ENCODE measurements at places on chromosomes 16 and 17.

- no peak for DNase-seq
Observed at GRCh38 chr17:71301063-71301462, 819.8 kb upstream of the SOX9 start.

GRCh38 chr16:57143149-57143921 lies 42.5 kb downstream of the PSME3IP1 start:
- DNase-seq = no peak

GRCh38 chr17:75008373-75008772 lies 4.1 kb upstream of the MRPL58 start:
- no peak for DNase-seq

DNA sequence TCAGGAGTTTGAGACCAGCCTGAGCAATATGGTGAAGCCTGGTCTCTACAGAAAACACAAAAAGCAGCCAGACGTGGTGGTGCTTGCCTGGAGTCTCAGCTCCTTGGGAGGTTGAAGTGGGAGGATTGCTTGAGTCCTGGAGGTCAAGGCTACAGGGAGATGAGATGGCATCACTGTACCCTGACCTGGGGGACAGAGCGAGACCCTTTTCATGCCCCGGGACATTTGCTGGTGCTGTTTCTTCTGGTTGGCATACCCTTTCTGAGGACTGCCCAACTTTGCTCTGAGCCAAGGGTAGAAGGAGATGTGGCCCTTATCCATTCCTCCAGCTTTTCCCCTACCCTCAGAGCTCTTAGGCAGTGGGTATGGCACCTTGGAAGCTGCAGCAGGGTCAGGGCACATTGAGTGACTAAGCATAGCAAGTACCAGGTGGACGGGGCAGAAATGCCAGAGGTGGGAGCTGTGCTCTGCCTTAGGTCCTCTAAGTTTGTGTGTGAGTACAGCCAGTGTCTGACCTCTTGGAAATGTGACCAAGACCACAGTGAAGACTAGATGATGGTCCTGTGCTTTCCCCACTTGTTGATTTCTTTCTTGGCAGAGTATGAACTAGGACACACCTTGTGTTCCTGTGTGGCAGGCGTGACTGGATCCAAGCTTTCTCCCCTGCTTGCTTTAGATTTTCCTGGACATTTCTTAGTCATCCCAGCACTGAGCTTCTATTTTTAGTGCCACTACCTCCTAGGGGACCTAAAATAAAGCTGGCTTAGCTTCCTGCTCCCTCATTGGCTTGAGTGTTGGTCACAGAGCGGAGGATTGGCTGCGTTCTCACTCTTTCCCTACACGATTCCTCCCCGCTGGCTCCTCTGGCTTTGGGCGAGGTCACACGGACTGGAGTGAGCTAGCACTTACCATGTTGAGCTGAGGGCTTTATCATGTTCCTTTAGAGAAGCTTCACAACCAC lies 9.9 kb upstream of the EDC4 start:
- no peak for DNase-seq

GRCh38 chr17:28133562-28133970 lies 91.1 kb downstream of the NLK start:
- DNase-seq = no peak

DNA sequence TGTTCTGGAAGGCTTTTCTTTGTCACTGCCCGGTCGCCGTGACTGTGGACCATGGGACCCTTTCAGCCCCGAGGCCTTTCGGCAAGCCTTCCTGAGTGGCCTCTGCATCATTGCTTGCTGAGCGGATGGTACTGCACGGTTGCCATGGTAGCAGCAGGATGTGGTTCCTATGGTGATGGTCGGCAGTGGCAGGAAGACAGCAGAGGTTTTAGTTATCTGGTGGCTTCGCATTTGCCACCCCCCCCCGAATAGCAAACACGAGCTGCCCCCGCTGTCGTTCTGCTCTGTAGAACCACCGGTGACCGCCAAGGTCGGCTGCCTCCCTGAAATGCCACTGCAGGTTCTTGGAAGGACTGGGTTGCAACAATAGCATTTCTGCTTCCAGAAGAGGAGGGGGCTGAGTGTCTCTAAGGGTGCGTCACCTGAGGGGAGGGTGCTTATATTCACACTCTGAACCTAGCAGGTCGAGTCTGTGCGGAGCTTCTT lies 76.6 kb downstream of the CMIP start:
- peak; percentile 72 for DNase-seq

- no peak for DNase-seq
Observed at GRCh38 chr16:77721752-77722308, 484 bp upstream of the NUDT7 start.

- no peak for DNase-seq
Observed at GRCh38 chr16:87823181-87823929, 46.0 kb downstream of the SLC7A5 start.

DNA sequence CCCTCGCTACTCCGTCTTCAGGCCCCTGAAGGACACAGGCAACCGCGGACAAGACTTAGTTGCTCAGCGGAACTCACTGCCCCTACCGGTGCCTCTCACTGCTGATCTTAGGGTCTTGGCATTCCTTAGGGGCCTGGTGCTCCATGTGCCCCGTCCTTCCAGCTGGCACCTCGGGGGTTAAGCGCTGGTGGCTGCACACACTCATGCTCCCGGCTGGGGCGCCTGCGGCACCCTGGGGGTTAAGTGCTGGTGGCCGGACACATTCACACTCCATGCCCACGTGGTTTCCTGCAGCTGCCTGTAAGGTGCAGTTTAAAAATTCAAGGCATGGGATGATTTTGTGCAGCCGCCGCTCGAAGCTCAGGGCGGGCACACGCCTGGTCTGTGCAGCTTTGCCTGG lies 45.1 kb downstream of the BAIAP2 start:
- no peak for DNase-seq

- no peak for DNase-seq
Observed at GRCh38 chr17:32519228-32520103, 32.7 kb downstream of the CDK5R1 start.

All from GM12891 (cell line).